Fibroblast of villous mesenchyme (primary cell): ENCODE measurements at places on chromosomes 13 and 19. TPM values are rescaled to one million over a fixed set of nuclear protein-coding genes. Genes with fewer than 3 reads are reported as not detected.

- no peak for DNase-seq
These were observed 31.9 kb upstream of the LILRA2 start for GRCh38 chr19:54541712-54542111.

DNA sequence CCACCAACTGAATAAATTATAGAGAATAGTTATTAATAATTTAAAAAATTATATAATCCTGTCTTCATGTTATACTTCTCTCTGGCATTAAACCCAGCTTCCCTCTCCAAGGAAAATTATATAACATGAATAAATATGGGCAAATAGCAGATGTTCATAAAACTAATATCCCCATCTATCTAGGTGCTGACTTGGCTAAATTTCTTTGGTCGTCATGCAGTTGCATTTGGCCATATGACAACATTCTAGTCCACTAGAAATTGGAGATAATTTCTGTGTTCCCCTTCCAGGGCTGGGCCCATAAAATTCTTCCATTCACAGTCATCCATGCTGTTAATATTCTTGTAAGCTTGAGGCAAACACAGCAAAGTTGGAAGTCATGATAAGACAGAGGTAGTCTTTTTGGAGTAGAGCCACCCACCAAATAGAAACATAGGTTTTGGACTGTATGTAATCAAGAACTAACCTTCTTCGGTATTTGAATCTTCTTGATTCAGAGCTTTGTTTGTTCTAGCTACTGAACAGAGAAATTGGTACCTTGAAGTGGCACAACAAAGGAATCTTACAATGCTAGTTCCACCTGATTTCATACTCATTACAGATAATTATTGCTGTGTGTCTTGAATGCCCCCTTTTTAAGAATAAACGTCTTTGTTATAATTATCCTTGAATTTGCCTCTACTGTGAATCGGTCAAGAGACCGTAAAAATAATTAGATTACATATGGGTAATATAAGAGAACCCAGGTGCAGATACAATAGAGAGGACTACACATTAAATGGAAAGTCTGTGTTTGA is 678.5 kb upstream of the PCDH20 start:
- no peak for DNase-seq

The ZNF471 gene
- total RNA-seq: 1.9 and 3.9 TPM in 2 replicates

The F10 gene
- 8.7 and 12.5 TPM in 2 replicates for total RNA-seq

The RUBCNL gene
- total RNA-seq: 0.43 and 0.97 TPM in 2 replicates

DNA sequence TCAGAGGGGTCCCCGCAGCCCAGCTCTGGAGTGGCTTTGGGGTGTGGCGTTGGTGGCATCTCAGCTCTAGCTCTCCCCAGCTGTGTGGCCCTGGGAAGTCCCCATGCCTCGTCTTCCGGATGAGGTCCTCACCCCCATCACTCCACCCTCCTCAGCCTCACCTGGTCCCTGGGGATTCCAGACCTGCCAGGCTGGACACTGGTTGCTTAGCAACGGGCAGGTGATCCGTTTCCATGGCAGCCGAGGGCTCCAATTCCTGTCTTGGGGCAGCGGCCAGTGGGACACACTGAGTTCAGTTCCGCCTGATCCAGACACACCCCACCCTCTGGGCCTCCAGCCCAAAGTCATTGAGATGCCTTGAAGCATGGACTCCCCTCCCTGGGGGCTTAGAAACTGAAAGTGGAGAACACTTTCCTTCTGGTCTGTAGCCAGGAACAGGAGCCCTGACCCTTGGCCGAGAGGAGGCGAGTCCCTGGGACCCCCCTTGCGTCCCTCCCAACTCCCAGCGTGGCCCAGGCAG is 7.7 kb upstream of the MISP start:
- DNase-seq: no peak
